Activated T-cell treated with anti-CD3 and anti-CD28 coated beads for 24 hours (primary cell): ENCODE measurements at places on chromosomes 6 and 20.

- no peak for DNase-seq
These were observed 60.1 kb downstream of the FUT9 start for GRCh38 chr6:96075826-96076225.

- DNase-seq: no peak
These were observed 211.4 kb upstream of the SMLR1 start for GRCh38 chr6:130615816-130616215.

- DNase-seq: no peak
These were observed 26.3 kb downstream of the ALDH5A1 start for GRCh38 chr6:24520929-24521546.

DNA sequence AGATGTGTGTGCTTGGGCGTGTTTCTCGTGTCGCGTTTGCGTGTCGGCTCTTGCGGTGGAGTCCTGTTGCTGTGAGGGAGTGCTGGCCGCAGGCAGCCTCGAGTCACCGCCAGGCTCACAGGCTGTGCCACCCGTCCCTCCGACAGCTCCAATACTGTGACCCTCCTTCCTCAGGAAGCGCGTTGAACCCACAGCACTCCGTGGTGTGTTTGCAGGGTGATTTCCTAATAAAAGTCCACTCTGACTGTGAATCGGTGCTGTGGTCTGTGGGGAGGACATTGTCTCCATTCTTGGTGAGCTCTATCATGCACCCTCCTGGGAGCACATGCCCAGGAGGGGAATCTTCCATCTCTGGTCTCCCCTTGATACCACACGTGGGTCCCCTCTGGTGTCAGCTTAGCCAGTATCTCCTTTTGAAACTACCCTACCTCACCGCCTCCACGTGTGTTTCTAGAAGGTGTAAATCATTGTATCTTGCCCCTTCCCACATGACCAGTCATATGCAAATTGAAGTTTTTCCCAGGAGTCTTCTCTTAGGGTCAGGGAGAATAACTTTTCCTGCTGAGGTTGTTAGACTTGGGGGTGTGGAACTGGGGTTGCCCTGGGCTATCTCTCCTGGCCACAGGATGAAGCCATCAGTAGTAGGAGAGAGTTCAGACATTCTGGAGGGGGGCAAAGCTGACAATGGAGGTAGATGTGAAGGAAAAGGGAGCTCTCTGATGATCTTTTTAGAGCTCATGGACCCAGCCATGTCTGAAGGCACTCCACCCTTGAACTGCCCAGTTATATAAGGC, 13.3 kb upstream of the PCMTD2 start:
- DNase-seq: no peak

- no peak for DNase-seq
These were observed 511.8 kb upstream of the ID4 start for GRCh38 chr6:19325335-19325789.

GRCh38 chr6:23011615-23012014, 442.2 kb downstream of the HDGFL1 start:
- DNase-seq: no peak

DNA sequence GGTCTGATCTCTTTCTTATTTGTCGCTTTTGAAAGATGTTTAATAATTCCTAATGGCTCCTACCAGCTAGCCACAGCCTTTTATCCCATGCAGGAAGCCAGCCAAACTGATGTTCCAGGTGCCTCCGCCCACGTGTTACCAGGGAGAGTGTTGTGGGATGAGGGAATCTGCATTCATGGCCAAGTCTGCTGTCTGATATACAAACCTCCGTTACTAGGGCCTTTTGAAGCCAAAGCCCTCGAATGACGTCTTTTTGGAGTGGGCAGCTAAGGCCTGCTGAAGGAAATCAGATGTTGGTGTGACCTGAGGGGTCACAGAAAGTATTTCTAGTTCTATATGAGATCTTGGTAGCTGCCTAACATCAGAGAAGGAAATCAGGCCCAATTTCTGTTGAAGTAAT, 21.3 kb downstream of the STK35 start:
- DNase-seq: no peak

- no peak for DNase-seq
These were observed 3.0 kb upstream of the CDH26 start for GRCh38 chr20:59955131-59955796.

DNA sequence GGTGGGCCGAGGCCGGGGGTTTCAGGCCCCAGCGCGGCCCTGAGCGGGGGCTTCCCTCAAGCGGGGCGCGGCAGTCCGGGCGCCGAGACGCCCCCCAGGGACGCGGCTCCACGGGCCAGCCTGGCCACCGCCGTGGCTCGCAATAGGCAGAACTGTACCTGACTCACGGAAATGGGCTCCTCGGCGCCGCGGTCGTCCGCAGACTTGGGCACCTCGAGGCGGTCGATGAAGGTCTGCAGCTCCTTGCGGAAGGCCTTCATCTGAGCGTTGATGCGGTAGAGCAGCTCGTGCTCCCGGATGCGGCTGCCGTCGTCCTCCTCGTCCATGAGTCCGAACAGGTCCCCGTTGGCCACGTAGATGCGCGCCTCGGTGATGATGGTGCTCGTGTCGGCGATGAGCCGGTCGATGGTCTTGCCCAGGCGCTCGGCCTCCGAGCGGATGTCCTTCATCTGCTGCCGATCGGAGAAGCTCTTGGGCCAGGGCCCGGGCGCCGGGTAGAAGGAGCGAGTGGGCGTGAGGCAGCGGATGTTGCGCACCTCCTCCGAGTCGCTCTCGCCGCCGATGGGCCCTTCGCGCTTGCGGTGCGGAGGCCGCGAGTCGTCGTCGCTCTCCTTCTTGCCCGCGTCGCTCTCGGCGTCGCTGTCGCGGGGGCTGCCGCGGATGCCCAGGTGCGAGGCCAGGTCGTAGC, 16.1 kb upstream of the KIAA0408 start:
- DNase-seq: no peak

- no peak for DNase-seq
These were observed 808.4 kb upstream of the EPHA7 start for GRCh38 chr6:94227741-94228140.

- no peak for DNase-seq
These were observed 42.1 kb upstream of the SYNCRIP start for GRCh38 chr6:85684809-85685171.
